ENCODE measurements at places on chromosomes 6 and 20.

DNA sequence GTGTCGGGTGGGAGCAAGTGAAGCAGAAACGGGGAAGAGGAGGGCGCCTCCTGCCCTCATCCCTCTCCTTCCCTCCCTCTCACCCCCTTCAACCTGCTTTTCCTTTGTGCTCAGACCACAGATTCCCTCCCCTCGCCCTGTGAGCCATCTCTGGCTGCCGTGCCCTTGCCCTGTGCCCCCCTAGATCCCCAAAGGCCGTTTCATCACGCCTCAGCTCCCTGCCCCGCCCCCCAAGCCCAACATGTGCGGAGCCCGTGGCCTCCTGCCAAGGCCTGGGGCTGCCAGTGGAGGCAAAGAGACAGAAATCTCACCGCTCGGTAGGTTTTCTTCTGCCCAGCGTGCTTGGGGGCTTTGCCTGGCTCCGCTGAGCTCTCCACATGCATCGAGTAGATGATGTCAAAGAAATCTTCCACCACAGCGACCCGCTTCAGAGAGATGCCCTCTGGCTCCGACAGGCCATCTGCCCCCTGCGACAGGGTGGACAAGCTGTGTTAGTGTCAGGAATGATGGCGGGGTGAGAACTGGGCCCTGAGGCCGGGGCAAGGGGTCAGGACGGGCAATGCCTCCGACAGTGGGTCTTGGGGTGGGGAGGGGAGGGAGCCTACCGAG, 57.6 kb downstream of the NOL4L start:
- DNase-seq, result no peak

GRCh38 chr20:51500311-51500710, 42.2 kb downstream of the NFATC2 start:
- peak; percentile 89 for DNase-seq

DNA sequence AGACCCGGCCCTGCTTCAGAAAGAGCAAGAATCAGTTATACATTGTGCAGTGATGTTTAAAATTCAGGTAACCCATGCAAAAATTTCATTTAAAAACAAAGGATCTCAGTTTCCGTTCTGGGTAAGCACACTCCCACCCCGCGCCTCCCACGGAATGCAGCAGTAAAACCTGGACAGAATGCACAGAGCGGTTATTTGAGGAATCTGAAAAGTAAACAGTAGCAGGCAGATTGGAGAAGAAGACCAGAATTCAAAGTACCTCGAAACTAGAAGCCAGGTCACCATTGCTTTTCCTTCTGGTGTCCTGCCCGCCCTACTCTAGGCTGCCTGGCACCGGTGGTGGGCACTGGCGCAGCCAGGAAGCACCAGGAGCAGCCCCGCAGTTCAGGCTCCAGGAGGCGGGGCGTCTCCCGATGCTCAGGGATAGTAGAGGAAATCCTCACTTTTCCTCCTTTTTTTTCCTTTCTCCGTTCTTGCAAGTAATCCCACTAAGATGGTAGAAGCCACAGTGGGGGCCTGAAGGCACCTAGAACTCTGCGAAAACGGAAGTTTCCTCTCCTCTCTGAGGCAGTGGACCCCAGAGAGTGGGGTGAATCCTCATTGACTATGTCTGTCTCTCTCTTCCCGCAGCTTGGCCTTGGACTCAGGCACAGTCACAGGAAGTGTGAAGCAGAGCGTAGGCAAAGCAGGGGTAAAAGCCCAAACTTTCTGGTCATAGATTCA, 28.3 kb downstream of the METTL24 start:
- DNase-seq, result no peak

GRCh38 chr20:20386192-20386591, 18.3 kb downstream of the INSM1 start:
- DNase-seq, result no peak

DNA sequence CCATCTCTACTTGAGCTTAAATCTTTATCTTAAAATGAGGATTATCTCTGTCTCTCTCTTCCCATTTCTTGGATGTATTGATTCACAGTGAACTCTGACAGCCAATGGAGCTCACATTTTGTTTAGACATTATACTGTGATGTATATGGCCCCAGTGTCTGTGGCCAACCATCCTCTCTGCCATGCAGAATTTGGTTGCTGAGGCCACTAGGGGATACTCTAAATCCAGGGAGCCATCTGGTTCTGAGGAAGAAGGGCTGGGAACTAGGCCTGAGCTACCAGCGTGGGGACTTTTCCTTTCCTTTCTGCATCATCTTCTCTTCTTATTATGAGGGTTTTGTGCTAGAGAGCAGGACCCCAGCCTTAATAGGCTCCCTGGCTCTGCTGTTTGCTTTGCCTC, 59.1 kb upstream of the RIPOR2 start:
- DNase-seq, result no peak

GRCh38 chr20:57580478-57581201, 19.7 kb downstream of the PCK1 start:
- no peak for DNase-seq

DNA sequence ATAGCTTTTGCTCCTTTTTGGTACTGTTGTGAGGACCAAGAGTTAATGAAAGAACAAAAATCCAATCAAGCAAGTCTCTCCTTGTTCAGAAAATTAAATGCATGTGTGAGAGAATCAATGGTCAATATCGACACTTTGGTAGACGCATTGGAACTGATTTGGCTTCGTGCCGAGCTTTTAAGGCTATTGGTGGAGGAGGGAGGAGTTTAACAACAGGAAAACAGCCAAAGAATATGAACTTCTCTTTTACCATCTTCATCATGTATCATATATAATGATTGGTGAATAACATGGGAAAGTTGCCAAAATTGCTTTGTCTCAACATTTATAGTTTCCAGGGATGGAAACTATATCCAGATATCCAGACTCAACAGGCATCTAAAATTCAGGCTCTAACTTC, 266.5 kb upstream of the CITED2 start:
- DNase-seq, result no peak

DNA sequence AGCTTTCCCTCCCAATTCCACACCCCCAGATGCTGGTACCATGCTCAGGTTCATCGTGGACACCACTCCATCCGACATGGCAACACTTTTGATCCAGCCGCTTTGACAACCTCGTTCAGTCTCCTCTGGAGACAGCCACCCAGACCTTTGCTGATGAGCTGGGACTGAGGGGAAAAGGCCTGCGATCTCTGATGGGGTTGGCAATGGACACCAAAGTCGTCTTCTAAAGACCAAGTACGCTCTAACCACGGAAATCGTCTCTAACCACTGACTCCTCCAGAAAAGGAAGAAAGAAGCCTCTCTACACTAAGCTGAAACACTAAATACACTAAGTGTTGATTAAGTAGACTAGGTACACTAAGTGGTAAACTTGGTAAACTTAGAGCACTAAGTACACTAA, 26.1 kb upstream of the HLA-E start:
- DNase-seq, result no peak

- no peak for DNase-seq
Measured at GRCh38 chr6:54900666-54901065, 54.1 kb downstream of the FAM83B start.

DNA sequence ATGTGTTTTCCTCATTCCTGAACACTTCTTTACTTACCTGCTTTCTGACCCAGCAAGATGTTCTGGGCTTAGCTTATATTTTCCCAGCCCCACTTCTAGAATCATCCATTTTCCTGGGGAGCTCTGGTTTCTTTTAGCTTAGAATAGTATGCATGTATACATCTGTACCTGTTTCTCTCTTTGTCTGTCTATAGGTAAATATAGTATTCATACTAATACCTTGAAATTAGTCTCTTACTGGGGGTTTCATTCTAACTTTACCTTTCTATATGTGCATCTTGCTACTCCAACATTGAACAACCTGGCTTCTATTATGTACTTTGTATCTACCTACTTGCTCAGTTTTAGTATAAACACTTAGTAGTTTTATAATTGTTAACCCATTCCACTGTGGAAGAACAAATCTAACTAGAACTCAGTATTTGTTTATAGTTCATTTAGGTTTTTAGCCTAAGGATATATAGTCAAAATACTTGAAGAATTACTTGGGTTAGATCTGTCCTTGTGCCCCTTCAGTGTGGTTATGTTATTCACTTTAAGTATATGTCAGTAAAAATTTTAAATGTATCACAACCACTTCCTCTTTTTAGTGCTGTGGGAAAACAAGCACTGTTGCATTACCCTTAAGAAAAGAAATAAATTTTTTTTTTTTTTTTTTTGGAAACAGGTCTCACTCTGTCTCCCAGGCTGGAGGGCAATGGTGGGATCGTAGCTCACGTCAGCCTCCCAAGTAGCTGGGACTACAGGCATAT, 54.0 kb downstream of the ASXL1 start:
- DNase-seq, result no peak

DNA sequence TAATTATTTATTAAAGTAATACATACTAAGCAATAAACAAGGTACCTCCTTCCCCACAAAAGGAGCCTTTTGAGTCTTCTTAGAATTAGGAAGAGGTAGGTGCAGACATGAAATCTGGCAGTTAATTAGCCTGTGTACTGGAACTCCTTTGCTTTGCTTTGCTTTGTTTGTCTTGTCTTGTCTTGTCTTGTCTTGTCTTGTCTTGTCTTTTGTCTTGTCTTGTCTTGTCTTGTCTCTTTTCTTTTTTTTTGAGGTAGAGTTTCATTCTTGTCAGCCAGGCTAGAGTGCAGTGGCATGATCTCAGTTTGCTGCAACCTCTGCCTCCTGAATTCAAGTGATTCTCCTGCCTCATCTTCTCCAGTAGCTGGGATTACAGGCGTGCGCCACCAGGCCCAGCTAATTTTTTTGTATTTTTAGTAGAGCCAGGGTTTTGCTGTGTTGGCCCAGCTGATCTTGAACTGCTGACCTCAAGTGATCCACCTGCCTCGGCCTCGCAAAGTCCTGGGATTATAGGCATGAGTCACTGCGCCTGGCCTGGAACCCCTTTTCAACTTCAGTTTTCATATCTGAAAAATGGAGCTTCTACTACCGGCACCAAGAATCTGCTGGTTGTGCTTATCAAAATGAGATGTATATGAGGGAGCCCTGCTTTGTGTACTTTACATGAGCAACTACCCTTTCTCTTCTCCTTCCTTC, 301.2 kb downstream of the CDKAL1 start:
- no peak for DNase-seq

GRCh38 chr6:4861564-4861963, 85.4 kb downstream of the CDYL start:
- DNase-seq, result no peak

DNA sequence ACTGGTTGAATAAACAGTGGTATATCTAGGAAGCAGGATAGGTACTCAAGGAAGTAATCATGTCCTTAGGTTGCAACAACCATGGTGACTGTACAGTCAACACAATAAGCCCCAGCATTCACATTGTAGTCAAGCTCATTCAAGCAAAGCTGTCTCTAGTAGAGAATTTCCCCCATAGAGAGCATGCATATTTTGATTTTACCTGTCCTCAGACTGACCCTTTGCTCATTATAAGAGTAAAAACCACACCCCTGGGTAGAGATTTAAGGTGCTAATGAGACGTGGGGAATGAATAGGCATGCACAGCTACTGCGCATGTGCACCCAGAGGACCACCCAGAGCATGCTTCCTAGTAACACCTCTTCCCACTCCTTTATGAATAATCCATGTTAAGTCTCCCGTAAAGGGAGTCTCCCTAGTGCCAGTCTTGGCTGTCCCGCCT, 6.1 kb upstream of the RNF8 start:
- DNase-seq, result no peak

DNA sequence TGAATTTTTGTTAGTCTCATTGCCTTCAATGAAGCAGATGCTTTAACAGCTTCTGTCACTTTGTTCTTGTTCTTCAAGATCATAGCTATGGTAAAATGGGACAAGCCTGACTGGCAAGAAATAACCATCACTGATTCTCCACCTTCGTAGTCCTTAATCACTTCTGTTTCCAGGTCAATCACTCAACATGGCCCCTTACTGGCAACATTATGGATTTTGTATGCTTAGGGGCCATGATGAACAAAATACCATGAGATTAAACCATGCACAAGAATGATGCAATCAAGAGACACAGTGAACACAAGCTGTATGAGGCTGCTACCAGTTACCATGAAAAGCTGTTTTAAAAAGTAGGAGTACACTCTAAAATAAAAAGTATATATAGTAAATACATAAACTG, 32.8 kb downstream of the ADNP start:
- DNase-seq, result no peak

DNA sequence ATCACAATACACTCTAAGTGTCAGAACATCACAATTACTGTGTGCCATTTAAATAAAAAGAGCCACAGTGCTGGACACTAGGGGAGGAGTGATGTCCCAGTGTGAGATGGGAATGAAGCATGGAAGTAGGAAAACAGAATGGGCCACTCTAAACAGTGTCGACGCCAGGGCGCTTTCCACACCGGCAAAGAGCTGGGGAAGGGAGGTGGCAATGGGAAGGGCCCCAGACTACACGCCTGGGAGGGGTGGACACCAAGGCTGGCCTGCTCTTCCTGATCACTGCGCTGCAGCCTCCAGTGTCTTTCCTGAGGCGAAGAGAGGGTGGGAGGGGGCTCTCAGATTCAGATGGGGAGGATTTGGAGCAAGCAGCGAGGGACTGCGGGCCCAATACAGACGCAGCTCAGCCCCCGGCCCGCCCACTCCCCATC, 75.9 kb downstream of the ERMARD start:
- no peak for DNase-seq

DNA sequence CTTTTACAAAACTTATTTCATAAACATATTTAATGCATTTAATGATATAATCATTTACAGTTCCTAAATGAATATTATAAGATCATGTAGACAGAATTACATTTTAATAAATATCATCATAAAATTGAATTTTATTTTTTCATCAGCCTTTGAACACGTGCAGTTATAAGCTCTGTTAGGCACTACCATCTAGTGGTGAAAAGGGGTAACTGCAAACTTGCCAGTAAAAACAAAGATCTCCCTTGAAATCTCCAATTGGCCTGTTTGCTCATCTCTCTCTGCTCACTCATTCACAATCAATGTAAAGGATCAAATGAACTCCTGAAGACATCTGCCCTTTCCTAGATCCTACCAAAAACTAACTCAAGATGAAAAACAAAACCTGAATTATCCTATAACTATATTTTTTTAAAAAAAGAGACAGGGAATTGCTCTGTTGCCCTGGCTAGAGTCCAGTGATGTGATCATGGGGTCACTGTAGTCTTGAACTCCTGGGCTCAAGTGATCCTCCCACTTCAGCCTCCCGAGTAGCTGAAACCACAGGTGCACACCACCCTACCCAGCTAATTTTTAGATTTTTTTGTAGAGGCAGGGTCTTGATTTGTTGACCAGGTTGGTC, 31.7 kb downstream of the SAMHD1 start:
- peak; percentile 60 for DNase-seq

- DNase-seq, result no peak
Measured at GRCh38 chr20:5077761-5078387, 41.9 kb downstream of the PCNA start.

DNA sequence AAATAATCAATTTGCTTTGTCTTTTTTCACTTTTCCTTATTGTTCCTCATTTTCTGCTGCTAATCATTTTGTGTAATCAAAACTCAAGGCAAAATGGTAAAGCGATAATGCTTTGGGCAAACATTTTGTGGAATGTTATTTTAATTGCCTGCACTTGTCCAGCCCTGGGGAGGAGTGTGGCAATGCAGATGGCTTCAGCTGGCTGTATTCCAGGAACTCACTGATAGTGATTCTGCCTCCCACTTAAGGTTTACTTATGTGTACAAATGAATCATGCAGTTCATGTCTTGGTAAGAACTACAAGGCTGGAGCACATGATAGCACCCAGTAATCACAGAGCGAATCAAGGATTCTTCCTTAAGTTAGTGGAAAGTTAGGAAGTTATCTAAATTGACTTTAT, 107.8 kb downstream of the COL19A1 start:
- DNase-seq, result no peak
